ENCODE measurements at places on chromosomes 1 and 21. TPM values are rescaled to one million over a fixed set of nuclear protein-coding genes. Genes with fewer than 3 reads are reported as not detected.

KRTAP13-1 gene
- not detected for total RNA-seq

DNA sequence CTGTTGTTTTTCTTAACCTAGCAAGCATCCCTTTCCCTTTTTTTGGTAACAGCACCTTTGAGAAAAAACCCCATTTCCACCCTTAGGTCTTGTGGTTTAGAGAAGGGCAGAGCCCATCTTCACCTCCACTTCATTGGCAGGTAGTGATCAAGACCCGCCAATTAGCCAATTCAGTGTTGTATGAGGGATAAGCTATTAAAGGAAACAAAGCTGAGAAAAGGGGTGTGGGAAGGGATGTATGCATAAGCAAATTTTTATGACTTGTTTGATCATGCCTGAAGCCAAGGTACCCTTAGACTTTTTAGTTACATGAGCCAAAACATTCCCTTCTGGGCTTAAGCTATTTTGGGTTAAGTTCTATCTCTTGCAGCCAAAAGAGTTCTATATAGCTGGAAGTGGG, 3.6 kb upstream of the ZNF697 start:
- DNase-seq: no peak

GRCh38 chr1:233393926-233394680, 66.6 kb downstream of the MAP3K21 start:
- DNase-seq: no peak

FCN3 gene
- not detected for total RNA-seq

- no peak for DNase-seq
These were observed 68.9 kb downstream of the DUSP10 start for GRCh38 chr1:221672965-221673364.

DNA sequence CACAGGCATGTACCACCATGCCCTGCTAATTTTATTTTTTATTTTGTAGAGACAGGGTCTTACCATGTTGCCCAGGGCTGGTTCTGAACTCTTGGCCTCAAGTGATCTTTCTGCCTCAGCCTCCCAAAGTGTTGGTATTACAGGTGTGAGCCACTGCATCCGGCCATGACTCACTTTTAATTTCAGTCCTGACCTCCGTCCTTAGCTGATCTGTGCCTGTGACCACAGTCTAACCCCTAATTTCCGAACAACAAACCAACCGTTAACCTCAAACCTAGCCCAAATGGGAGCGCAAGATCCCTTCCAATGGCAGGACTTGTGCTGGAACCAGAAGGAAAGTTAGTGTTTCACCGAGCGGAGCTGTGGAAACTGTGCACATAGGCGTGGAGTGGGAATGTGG, 29.3 kb upstream of the MAN1C1 start:
- no peak for DNase-seq

DNA sequence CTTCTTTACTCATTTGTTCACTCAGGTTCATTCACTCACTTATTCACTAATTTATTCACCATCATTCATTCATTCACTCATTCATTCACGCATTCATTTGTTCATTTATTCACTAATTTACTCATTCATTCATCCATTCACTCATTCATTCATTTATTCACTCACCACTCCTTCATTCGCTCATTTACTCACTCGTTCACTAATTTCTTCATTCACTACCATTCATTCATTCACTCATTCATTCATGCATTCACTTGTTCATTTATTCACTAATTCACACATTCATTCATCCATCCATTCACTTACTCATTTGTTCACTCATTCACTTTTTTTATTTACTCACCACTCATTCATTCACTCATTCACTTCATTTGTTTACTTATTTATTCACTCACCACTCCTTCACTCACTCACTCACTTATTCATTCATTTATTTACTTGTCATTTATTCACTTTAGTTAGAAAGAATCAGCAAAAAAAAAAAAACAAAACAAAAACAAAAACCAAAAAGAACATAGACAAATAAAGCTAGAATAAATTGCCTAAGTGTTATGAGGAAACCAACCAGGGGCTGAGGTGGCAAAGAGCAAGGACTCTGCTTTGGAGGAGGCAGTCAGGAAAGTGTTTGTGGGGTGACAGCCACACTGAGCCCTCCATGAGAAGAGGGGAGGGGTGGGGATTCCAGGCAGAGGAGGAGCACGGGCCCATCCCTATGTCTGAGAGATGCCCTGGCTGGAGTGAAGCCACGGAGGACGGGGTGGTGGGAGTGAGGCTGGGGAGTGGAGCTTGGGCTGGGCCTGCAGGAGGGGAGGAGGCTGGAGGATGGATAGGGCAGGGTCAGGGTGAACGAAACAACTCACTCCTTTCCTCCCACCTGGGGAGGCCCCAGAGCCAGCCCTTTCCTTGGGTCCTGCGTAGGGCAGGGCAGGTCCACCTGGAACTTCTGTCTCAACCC, 129.2 kb upstream of the WNT4 start:
- no peak for DNase-seq

DNA sequence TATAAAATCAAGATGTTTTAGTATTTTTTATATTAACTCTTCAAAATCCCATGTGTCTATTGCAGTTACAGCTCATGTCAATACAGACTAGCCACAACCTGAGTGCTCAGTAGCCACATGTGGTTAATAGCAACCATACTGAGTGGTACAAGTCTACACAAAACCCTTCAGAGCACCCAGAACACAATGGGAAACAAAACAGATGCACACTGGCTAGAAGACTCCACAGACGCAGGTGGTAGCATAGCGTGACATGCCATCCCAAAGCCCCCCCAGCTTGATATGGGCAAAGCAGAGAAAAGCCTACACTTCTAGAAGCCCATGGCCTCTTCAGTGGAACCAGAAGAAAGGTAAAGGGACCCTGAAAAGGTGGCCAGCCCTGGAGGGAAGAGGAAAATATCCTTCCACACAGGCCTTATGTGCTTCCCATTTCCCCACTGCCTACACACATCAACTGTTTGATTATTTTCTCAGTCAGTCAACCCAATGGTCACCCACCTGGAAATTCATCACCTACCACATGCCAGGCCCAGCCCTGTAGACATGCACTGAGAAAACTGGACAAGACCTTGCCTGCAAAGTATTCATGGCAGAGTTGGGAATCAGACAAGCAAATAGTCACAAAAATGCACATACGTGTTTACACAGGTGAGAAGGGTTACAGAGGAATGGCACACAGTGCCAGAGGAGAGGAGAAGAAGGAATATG, 175.0 kb downstream of the VAV3 start:
- DNase-seq: no peak

OR2M3 gene
- not detected for total RNA-seq

DNA sequence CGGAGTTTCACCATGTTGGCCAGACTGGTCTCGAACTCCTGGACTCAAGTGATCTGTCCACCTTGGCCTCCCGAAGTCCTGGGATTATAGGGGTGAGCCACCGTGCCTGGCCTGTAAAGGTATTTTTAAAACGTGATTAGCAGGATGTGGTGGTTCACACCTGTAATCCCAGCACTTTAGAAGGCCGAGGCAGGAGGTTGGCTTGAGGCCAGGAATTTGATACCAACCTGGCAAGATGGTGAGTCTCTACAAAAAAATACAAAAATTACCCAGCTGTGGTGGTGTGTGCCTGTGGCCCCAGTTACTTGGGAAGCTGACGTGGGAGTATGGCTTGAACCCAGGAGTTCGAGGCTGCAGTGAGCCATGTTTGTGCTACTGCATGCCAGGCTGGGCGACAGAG, 43.3 kb upstream of the SOD1 start:
- DNase-seq: no peak

LRRN2 gene
- total RNA-seq: not detected

CD5L gene
- total RNA-seq: not detected

GRCh38 chr1:63119575-63120155, 202.7 kb upstream of the FOXD3 start:
- no peak for DNase-seq

- no peak for DNase-seq
These were observed 65.4 kb upstream of the TLR5 start for GRCh38 chr1:223208164-223209076.

SPATA21 gene
- not detected for total RNA-seq

DNA sequence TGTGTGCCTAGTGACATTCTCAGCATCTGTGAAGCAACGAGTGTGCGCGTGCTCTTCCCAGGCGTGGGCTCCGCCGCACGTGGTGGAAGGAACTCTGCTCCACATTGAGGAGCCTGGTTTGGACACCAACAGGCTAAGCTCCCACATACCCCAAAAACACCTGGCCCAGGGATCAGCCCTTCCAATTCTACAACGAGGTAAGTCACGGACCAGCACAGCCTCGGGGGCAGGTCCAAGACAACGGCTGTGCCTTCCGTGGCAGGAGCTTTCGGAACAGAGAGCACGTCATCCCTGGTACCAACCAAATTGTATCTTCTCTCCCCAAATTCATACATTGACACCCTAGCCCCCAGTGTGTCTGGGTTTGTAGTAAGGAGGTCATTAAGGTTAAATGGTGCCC, 27.2 kb upstream of the PDE9A start:
- no peak for DNase-seq

- no peak for DNase-seq
These were observed 113.6 kb downstream of the DMRTB1 start for GRCh38 chr1:53572815-53573173.
